T-helper 22 cell (primary cell): ENCODE measurements at places on chromosomes 16 and 17.

GRCh38 chr16:83937922-83938885, 14.8 kb upstream of the OSGIN1 start:
- DNase-seq: no peak

DNA sequence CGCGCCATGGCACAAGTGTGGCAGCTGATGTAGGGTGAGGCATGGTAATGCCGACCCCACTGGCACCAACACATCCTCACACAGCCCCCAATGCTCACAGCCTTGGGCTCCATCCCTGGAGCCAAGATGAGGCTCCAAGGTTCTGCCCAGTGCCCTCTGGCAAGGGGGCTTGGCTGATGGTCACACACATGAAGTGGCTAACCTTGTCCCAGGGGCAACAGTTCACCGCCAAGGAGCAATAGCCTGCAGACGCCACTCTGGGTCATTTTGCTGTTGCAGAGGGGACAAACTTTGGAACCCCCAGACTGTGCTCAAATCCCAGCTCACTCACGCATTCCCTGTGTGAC, 26.8 kb downstream of the TNFRSF13B start:
- no peak for DNase-seq

DNA sequence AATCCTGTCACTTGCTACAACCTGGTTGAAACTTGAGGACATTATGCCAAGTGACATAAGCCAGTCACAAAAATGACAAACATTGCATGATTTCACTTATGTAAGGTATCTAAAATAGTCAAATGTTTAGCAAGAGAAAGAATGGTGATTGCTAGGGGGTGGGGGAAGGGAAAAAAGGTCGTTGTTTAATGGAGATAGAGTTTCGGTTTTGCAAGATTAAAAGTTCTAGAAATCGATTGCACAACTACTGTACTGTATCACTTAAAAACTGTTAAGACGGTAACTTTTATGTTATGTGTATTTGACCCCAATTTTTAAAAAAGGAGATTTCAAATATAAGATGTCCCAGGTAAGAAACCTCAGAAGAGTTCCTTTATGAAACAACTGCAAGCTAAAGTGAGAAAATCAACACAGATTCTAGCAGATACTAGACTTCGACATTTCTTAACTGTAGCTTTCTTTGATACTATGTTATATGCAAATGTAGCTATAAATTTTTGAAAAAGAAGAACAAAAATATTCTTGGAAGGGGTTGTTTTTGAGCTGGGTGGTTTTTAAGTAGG, 5.9 kb downstream of the MEOX1 start:
- DNase-seq: no peak

DNA sequence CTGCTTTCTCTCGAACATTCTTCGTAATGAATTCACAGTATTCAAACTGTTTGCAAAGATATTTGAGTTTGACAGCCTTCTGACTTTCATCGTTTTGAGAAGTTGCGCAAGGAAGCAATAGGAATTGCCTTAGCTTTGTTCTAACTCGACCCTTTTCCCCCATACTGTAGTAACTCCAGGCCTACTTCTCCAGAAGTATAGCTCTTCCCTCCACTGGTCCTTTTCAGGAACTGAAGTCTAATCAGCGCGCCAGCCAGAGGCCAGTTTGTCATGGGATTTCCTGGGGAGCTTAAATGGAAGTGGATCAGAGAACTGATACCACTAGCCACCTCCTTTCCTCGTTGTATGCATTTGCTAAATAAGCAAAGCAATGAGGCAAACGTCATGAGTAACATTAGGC, 27.9 kb downstream of the CDR2 start:
- no peak for DNase-seq

DNA sequence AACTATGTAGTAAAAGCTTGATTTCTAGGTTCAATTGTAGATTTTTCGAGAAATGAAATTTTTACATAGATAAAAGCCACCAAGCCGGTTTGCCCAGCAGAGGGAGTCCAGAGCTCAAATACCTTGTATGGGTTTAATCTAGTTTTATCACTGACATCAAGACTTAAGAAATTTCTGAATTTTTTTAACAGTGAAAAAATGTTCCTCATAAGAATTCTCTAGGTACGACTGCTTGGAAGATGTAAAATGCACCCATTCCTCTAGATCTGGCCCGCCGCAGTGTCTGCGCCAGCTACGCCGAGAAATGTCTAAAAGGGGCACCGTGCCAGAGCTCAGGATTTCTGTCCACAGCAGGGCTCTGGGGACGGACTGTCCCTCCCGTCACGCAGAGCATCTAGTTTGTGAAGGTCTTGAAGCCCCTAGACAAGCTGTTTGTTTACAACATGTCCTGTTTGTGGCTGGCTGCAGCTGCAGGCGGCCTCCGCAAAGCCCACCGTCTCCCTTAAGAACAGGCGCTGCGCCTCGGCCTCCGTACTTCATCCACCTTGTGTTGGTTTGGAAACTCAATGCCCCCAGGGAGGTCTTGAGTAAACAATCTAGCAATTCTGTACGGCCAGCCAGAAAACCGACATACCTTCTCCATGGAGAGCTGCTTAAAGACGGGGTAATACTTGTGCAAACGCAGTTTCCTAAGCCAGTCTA, 24.8 kb downstream of the MAP1LC3B start:
- DNase-seq: no peak

- DNase-seq: no peak
Observed at GRCh38 chr17:73820686-73821448, 176.6 kb upstream of the SDK2 start.

DNA sequence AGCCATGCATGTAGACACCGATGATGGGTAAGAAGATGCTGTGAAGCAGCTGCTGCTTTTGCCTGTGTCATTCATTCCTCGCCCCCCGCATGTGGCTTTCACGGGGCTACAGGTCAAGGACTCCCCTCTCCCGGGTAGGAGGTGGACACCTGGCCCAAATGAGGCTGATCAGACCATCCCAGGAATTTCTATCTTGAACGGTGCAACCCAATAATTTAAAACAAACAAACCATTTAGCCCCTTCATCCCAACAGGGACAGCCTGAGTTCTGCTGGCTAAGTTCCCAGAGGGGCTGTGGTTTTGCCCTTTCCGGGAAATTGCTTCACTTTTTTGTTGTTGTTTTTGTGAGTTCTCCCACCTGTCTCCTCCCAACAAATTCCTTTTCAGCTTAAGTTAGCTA, 137.7 kb upstream of the CDH5 start:
- DNase-seq: no peak

- no peak for DNase-seq
Observed at GRCh38 chr16:60641067-60641665, 1395.1 kb downstream of the CDH8 start.

DNA sequence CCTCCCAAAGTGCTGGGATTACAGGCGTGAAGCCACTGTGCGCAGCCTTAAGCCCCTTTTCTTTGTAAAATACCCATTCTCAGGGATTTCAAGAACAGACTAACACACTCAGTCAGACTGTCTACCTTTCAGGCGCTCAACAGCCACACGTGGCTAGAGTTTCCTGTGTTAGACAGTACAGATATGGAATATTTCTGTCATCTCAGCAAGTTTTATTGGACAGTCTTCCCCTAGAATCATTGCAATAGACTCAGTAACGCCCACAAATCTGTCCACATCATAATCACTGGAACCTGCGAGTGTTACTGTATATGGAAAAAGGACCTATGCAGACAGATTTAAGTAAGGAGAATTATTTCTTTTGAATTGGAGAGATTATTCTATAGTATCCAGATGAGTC, 160.5 kb downstream of the RBFOX1 start:
- no peak for DNase-seq

GRCh38 chr17:50805486-50805885, 29.9 kb upstream of the WFIKKN2 start:
- no peak for DNase-seq

DNA sequence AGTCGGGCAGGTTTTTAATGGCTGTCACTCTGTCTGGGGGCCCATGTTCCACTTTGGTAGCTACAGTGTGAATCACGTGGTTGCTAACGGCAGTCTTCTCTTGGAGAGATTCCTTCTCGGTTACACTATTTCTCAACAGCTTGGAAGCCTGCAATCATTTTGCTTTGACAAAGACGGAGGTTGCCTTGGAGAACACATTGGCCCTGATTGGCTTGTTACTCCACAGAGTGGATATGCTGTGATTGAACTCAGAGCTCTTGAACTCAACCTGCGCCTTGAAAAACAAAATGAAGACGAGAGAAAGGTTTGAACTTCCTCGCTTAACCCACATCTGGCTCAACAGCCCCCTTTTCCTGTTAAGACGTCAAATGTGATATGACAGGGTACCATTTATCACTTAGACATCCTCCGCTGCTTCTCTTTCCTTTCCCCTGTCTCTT, 218.9 kb downstream of the MAF start:
- DNase-seq: no peak

DNA sequence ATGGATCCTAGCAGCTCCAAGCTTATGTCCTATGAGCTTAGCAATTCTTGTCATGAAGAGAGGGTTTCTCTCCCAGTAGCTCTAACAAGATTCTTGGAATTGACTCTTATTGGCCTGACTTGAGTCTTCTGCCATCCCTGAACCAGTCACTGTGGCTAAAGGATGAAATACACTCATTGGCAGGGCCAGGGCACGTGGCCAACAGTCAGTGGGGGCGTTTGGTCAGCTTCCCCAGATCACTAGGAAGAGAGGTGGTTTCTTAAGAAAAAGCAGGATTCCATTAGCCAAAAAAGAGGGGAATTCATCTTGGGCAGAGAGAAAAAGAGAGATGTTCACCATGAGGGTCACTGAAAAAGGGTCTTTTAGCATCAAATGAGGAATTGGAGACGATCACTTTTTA, 363.2 kb downstream of the SNX29 start:
- no peak for DNase-seq

DNA sequence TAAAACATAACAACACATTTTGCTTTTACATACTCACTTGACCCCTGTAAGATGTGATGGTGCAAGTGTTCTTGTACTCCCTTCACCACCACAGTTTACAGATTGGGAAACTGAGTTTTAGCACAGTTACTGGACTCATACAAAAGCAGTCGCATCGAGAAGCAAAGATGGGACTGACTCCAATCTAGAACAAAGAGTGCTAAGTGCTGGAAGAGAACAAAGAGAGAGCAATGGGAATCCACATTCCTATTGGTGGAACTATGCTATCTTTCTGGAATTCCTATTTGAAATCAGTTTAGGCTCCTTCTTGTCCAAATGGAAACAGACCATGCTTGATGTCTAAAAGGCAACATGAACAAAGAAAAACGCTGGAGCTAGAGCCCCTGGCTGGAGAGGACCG, 9.1 kb downstream of the TOM1L2 start:
- DNase-seq: no peak

GRCh38 chr17:66704858-66705520, 129.9 kb upstream of the CACNG5 start:
- no peak for DNase-seq

- no peak for DNase-seq
Observed at GRCh38 chr17:79627184-79627765, 16.4 kb upstream of the RBFOX3 start.

DNA sequence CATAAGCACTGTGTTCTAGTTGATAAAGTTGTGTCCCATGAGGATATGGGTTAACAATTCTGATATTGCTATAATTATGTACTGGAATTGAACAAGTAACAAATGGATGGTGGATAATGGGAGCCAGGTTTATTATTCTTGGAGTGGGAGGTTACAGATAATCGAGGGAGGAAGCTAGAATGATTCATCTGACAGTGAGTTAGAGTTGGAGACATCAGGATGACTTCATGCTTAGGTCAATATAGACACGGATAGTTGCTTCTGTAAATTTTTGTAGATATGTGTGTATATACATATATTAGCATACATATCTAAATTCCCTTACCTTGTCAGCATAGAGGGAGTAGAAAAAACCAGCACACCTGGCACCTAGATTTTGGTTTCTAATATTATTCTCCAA, 293.4 kb downstream of the SHISA9 start:
- no peak for DNase-seq

GRCh38 chr16:46947900-46948547, 25.4 kb downstream of the DNAJA2 start:
- no peak for DNase-seq

DNA sequence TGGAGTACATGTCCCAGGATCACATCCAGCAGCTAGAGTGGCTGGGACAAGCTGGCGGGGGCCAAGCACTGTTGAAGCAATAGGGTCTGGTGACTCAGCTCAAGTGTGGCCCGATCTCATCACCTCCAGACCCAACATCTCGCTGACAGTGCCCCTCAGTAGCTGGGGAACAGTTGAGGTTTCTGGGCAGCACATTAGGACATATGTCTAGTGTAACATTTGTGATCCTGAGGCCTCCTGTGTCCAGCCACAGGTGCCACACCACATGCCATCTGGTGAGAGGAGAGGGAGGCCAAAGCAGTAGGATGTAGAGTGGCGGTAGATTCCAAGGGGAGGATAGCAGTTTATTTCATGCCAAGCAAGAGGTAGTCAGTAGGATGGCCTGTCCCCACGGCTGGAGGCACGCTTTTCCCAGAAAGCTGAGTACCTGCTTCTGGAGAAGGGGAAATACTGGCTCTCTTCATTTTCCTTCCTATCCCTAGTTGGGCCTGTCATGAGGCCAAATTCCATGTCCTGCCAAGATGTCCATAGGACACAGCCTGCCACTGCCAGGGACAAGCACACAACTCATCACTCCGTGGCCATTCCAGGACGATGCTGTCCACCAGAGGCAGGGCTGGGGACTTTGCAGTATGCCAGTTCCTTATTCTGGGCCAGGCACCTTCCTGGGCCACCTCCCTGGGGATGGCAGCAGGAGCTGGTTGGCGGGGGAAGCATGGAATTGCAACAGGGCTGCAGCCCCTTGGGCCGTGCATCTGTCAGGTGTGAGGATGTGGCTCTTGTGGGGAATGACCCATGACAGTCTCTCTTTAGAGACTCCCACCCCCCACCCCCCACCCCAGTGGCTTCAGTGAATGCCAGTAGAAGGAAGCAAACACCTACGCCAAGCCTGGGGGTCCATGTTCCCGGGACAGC, 24.0 kb downstream of the GGA3 start:
- no peak for DNase-seq

GRCh38 chr17:50209472-50210239, 8.2 kb upstream of the COL1A1 start:
- DNase-seq: no peak

DNA sequence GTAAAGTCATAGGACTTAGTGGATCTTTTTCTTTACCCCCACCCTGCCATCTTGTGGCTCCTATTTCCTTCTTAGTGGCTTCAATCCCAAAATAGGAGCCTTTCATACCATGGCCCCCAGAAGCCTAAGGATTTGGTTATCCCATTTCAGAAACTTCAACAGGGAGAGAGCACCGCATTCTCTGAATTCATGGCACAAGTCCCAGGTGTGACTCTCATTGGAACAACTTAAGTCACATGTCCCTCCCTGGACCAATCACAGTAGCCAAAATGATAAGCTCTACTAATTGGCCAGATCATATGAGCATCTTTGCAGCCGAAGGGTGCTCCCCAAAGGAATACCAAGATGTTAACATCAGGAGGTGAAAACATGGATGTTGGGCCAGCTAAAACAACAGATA, 43.2 kb downstream of the AXIN2 start:
- DNase-seq: no peak
